IgD-negative memory B cell (primary cell): ENCODE measurements at places on chromosomes 5 and 9. TPM values are rescaled to one million over a fixed set of nuclear protein-coding genes. Genes with fewer than 3 reads are reported as not detected.

ZSWIM6 gene
- 0.60 TPM for polyA plus RNA-seq

SLC1A3 gene
- polyA plus RNA-seq, result not detected

NOXA1 gene
- 1.4 TPM for polyA plus RNA-seq

TBC1D13 gene
- 30.7 TPM for polyA plus RNA-seq

COL15A1 gene
- 0.08 TPM for polyA plus RNA-seq

PCDHA1 gene
- polyA plus RNA-seq, result not detected

SLC45A2 gene
- not detected for polyA plus RNA-seq

DUSP1 gene
- 705 TPM for polyA plus RNA-seq
